ENCODE measurements at places on chromosomes 2 and 18.

- DNase-seq: no peak
Observed at GRCh38 chr2:29528891-29529520, 392.4 kb downstream of the ALK start.

DNA sequence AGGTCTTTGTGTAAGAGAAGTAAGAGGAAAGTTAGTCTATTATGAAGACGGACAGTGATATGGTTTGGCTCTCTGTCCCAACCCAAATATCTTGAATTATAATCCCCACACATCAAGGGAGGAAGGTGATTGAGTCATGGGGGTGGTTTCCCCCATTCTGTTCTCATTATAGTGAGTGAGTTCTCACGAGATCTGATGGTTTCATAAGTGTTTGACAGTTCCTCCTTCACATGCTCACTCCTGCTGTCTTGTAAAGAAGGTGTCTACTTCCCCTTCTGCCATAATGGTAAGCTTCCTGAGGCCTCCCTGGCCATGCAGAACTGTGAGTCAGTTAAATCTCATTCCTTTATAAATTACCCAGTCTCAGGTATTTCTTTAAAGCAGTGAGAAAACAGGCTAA lies 67.6 kb downstream of the NEURL3 start:
- no peak for DNase-seq

GRCh38 chr2:186919296-186919695 lies 70.3 kb upstream of the ZSWIM2 start:
- DNase-seq: no peak

- DNase-seq: no peak
Observed at GRCh38 chr2:235612181-235612950, 118.5 kb downstream of the AGAP1 start.

DNA sequence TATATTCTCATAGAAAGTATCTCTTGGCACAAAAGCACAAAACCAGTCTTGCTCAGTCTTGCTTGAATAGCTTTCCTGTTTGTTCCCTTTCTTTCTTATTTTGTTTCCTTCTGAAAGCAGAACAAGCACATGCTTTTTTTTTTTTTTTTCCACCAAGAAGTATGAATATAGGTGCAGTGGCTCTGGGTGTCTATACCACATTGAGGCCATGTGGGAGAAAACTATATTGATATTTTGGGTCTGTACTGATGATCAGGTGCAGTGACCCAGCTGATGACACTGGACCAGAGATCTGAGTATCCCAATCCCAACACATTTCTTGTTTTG lies 28.7 kb downstream of the GEMIN6 start:
- no peak for DNase-seq

GRCh38 chr2:118548880-118549488 lies 298.5 kb downstream of the EN1 start:
- no peak for DNase-seq

DNA sequence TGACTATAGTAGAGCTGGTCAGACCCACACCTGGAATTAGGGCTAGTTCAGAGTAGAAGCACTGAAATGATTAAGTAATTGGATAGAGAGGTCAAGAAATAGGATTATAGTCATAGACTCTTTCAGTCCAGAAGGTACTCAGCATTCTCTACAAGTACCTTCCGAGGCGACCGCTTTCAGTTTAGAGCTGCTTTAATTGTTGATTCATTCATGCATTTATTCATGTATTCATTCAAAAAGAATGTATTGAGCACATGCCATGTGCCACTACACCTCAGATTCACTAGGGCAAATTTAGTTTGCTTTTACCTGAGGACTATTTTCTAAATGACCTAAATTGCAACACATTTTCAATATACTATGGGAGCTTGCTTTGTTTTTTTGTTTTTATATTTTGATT lies 48.7 kb downstream of the CRIM1 start:
- no peak for DNase-seq

GRCh38 chr18:9736286-9736835 lies 28.3 kb downstream of the RAB31 start:
- DNase-seq: no peak

GRCh38 chr2:139079311-139079710 lies 299.1 kb upstream of the NXPH2 start:
- DNase-seq: no peak

DNA sequence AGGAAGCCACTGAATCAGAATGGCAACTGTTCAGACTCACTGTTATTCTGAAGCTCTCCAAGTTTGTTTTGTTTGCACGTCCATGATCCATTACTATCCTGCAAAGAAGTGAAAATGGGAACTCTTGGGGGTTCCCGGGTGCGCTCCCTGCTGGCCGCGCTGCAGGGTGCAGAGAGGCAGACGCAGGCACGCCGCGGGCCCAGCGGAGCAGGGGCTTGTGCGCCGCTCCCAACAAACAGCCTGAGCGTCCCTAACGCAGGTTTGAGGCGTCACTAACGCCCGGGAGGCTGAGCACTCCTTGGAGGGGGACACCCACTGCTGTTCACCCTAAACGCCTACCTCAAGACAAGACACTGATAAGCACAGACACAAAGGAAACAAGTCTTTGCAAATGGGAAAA lies 14.3 kb upstream of the PIEZO2 start:
- DNase-seq: no peak

GRCh38 chr18:47175283-47175897 lies 774 bp downstream of the IER3IP1 start:
- DNase-seq: no peak

- DNase-seq: no peak
Observed at GRCh38 chr2:207417301-207417718, 112.5 kb upstream of the CREB1 start.

DNA sequence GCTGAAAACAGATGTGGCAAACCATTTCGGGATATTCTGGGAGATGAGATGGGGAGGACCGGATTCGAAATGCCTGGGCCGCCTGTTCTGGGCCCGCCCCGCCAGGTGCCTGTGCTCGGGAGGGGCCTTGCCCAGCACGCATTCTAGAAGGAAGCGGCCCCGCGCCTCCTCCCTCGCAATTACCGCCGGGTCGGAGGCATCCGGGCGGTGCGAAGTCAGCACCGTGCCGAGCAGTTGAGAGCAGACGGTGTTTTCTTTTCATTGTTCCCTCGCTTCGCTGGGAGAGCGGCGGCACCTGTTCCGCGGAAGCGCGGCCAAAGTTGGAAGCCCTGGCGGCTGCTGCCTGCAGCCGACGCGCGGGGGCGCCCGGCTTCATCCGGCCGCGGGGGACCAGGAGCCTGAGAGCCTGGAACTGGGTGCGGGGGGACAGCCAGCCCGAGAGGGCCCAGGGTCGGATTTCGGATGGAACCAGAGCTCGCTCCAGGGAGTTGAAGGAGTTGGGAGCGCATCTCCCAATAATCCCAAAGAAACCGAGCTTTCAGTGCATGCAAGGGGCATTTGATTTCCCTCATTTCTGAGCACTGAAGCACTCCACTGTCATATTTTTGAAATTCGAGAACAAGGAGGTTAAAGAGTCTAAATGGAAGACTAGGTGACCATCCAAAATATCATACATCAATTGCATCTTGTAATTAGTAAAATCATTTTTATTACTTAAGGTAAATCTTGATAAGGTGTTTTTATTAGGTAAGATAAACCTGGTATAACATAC lies 241.8 kb upstream of the RAB12 start:
- DNase-seq: peak; percentile 26

DNA sequence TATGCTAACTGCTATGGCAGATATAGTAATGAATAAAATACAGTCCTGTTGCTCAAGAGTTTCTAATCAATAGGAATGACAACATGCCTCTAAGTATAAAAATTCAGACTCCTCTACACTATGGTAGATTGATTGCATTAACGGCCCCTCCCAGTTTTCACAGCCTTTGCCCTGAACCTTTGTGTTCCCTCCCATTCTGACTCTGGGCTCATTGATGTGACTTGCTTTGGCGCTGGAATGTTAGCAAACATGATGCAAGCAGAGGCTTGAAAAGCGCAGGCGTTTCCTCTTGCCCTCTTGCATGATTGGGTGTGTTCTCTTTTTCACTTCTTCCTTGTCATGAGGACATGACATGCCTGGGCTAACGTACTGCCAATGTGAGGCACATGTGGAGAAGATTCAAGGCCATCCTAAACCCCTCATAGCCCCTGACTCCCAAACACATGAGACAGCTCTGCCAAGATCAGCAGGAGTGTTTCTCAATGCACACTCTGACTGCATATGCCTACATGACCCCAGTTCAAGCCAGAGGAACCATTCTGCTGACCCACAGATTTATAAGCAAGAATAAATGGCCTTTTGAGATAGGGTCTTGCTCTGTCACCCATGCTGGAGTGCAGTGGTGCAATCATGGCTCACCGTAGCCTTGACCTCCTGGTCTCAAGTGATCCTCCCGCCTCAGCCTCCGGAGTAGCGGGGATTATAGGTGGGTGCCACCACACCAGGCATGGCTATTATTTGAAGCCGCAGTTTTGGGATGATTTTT lies 49.7 kb upstream of the CD28 start:
- no peak for DNase-seq

- peak; percentile 14 for DNase-seq
Observed at GRCh38 chr2:225471039-225471438, 71.5 kb downstream of the NYAP2 start.

- no peak for DNase-seq
Observed at GRCh38 chr2:144625626-144626025, 105.7 kb upstream of the ZEB2 start.

DNA sequence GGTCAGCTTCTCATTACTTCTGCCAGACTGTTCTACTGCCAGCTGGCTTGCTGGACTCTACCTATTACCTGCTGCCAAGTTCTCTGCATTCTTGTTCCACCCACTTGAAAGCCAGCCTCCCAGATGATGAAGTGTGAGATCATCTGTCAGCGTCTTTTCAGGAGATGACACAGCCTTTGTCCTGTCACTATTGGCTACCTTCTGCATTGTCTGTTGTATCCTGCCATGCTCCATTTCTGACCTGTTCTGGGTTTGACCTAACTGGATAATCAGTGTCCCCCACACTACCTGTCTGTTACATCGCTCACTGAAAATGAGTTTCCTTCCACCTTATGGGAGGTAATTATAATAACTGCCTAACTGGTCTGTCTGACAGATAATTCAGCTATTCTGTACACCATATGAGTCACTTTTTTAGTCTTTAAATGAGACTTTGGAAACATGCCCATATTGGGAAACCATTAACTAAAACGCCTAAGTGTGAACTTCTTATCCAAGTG lies 520.6 kb downstream of the METTL4 start:
- DNase-seq: no peak

DNA sequence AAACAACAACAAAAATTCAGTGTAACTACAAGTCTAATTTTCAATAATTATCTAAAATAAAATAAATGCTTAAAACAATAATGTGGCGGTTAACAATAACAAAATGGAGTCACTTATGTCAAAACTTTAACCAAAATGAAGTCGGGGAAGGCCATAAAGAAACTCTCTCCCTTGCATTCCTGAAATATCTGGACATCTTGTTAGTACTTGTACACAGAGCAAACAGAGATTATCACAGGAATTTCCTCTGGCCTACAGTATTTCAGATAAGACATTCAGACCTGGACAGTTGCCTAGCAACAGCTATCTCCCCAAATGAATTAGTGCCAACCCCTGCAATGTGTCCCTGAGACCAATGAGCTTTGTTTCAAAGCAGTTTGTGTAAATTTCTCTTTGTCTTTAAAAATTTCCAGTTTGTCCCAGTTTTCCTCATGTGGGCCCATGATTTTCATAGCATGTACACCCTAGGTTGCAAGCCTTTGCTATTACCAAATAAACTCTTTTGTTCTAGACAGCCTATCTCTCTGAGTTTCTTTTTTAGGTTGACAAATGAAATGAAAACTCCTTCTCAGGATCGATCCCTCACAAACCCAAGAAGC lies 68.6 kb downstream of the EXOC6B start:
- no peak for DNase-seq

DNA sequence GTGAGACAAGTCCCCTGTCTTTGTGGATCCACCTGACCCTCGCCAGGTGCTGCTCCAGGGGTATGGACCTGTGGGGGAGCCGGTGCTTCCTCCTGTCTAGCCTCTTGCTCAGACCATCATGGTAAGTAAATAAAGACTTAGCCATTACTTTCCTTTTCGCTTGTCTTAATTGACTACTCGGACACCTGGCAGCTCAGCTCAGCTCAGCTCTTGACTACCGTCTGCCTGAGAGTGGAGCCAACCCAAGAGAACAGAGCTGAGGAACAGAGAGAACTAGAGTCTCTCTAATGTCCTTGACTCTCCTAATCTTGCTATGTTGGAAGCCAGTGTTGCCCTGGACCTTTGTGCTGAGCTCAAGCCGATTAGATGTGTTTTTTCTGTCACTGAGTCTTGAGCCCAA lies 170.3 kb upstream of the CXCR4 start:
- no peak for DNase-seq

DNA sequence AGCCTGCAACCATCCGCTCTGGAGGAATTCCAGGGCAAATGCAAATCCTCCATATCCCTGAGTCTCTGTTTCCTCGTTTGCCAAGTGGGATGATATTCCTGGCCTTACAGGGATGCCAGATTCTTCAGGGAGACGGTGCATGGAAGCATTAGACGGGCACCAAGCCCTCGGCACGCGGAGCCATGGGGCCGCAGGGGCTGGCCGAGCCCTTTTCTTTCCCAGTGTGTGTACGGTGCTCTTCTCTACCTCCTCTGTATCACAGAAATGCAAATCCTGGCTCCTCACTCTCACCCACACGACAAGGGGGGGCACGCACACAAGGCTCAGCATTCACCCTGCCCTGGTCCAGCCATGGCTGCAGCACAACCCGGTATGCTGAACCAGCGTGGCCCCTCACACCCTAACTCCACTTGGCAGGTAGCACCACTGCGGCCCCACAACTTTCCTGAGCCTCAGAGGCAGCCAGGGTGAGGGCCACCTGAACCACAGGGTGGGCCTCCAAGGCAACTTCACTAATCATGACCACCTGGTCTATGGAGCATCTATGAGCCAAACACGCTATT lies 64.1 kb upstream of the SALL3 start:
- no peak for DNase-seq

DNA sequence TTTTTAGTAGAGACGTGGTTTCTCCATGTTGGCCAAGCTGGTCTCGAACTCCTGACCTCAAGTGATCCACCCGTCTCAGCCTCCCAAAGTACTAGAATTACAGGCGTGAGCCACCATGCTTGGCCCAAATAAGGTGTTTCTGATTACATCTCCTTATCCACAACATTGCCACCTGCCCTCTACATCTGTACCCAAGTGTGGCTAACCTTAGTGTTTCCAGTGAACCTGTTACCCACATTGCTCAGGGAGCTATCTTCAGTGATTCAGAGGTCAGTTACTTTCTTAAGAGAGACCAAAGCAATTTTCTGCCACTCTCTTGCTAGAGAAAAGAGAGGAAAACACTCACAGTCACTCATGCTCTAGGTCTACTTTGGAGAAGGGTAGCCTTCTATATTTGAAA lies 115.0 kb upstream of the SLC39A10 start:
- DNase-seq: no peak

DNA sequence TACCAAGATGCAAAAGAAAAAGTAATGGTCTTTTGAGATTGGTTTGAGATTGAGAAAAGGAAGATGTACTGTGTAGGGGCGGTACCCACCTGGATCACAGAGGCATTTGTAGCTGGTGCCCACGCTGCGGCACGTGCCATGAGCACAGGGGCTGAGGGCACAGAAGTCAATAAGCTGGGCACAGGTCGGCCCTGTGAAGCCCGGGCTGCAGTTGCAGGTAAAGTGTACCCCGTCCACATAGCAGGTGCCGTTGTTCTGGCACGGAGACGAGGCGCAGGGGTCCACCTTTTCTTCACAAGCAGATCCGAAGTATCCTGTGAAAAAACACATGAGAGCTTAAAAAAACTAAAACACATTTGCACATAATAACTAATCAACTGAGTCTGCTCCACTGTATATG lies 176.1 kb upstream of the PID1 start:
- DNase-seq: no peak
